ENCODE measurements at places on chromosomes 7 and 10.

- DNase-seq: peak; percentile 17
Observed at GRCh38 chr7:14691597-14692203, 210.9 kb downstream of the DGKB start.

- peak; percentile 63 for DNase-seq
Observed at GRCh38 chr7:144027070-144027469, 21.7 kb upstream of the OR2A5 start.

- no peak for DNase-seq
Observed at GRCh38 chr7:132541656-132542055, 34.6 kb downstream of the PLXNA4 start.

- no peak for DNase-seq
Observed at GRCh38 chr10:16992611-16993119, 136.9 kb downstream of the CUBN start.

- DNase-seq: no peak
Observed at GRCh38 chr10:125627646-125628045, 55.3 kb downstream of the TEX36 start.

- DNase-seq: no peak
Observed at GRCh38 chr7:1691096-1691495, 21.0 kb downstream of the ELFN1 start.

All from amniotic epithelial cell (primary cell).